ENCODE measurements at places on chromosomes 2 and 18.
A peak's percentile ranks its signal among the peaks of the same experiment; 100 is the strongest.

GRCh38 chr2:55296393-55296792, 27.4 kb upstream of the MTIF2 start:
- DNase-seq: no peak

DNA sequence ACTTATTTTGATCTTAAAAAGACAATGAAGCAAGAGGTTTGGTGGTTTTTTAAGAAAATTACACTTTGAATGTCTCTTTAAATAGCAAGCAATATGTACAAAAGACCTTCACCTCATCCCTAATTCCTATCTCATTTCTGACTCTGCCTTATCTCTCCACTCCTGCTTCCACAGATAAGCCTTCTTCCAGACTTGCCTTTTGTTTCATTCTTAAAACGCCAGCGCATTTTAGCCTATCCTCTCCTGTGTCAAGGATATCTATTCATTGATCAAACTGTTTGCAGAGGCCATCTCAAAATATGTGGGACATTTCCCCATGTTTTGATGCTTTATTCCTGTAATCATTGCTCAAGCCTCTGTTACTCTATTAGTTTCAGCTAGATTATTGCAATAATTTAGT, 562.5 kb downstream of the PARD3B start:
- DNase-seq: no peak

- no peak for DNase-seq
Observed at GRCh38 chr2:17068021-17068420, 402.4 kb upstream of the CYRIA start.

DNA sequence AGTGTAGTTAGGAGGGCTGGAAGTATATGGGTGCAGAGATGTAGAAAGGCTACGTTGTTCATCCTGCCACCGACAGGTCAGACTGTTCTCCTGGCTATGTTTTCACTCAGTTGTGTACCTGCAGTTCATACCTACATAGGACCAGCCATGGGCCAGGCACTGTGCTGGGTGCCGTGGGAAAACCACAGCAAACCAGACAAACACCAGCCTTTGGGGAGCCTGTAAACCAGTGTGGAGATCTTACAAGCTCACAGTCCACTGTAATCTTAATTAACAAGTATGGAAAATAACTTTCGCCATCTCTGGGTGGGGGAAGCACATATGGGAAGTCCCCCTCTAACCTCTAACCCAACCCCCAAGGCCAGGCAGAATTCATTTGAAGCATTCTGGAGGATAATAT, 12.7 kb downstream of the NCK2 start:
- no peak for DNase-seq

DNA sequence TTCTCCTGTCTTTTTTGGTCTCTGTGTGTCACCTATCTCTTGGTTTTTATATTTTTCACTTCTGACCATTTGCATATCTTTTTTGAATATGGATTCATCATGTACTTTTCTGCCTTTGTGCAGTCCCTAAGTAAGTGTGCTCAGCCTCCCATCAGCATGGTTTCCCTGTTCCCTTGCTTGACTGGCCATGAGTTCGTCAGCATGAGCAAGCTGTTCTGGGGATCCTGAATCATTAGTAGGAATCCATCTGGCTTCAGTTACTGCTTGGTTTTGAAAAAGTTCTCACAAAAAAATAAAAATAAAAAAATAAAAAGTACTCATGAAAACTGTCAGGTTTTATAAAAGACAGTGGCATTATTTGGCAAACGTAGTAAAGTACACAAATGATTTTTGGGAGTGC, 144.1 kb downstream of the NCOA1 start:
- DNase-seq: no peak

GRCh38 chr18:75247611-75248421, 37.2 kb downstream of the TSHZ1 start:
- DNase-seq: no peak

DNA sequence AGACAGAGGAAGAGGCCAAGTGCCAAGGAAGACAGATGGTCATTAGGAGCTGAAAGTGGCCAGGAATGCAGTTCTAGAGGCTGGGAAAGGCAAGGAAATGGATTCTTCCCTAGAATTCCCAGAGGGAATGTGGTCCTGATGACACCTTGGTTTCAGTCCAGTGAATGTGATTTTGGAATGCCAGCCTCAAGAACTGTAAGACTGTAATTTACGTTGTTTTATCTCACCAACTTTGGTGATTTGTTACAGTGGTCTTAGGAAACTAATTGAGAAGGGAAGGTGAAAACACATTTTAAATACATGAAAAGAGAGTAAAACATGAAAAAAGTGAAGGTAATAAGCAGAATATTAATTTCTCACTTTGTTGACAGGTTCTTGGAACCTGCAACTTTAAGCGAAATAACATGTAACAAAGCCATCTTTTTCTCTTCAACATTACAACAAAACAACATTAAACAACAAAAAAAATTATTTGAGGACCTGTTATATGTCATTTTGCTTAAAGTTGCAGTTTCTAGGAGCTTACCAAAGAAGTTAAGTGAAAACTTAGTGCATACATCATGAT, 370.2 kb downstream of the METTL4 start:
- DNase-seq: no peak

- no peak for DNase-seq
Observed at GRCh38 chr2:66897691-66898150, 462.8 kb downstream of the MEIS1 start.

GRCh38 chr18:3340015-3340681, 78.2 kb downstream of the MYL12B start:
- no peak for DNase-seq

DNA sequence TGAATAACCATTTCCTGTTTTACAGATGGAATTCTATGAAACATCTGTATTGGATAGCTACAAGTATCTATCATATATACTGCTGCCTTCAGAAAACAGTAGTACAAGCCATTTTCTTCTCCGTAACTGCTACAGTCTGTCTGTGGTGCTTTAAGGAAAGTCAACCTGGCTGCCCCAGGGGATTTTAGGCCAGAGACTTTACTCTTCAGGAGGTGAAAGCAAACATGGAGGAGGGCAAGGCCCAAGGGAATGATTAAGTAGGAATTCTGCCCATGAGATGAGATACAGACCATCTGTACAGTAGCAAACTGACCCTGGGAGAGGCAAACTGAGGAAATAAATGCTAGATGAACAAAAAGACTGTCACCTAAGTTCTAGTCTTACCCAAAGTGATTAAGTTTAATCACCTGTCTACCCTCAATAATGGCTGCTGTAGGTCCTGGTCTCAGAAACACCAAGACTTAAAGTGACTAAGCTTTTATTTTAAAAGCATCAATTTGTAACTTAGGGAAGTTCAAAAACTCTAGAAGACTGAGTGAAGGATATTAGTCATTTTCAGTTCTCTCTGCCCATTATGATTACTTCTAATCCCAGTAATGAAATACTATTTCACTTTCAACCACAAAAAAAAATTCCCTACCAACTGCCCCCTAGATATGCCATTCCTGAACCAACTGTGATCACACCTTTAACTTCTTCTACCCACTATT, 14.8 kb downstream of the MBD2 start:
- DNase-seq: no peak

GRCh38 chr2:12293874-12294273, 422.9 kb upstream of the TRIB2 start:
- no peak for DNase-seq

DNA sequence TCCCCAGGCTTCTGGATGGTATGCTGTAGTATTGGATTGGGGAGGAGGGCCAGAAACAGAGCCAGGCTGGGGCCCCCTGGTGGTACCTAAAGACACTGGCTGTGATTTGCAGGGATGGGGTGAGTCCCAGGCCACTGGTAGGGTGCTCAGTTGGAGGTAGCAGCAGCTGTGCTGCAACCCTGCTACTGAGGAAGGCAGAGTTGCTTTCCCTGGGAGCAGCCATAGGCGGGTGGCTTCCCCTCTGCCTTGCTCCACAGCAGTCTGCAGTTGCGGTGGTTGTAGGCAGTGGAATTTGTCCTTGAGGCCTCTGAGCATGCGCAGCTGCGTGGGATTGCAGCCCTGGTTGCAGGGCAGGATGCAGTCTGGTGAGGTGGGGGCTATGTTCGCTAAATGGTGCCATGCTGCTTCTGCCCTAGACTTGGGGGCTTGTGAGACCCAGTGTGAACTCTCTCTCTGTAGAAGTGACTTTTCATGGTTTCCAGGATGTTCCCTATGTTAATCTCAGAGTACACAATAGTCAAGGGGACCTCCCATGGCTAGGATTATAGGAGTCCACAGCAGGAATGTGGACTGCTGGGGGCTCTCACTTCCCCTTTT, 443.5 kb downstream of the XIRP2 start:
- no peak for DNase-seq

DNA sequence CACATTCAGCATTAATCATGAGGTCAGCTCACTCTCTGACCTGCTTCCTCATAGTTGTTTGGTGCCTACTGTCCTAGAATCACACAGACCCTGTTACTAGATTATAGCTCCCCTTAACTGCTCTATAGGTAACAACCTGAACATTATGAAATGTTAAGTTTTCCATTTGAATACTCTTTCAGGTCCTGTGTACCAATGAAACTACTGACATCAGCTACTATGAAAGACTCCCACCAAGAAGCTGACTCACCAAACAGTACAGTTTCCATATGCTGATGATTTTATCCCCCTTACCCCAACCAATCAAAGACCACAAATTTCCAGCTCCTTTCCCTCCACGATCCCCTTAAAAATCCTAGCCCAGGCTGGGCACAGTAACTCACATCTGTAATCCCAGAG, 56.3 kb downstream of the SRBD1 start:
- DNase-seq: no peak

- DNase-seq: no peak
Observed at GRCh38 chr2:203631068-203631757, 75.2 kb upstream of the CD28 start.

DNA sequence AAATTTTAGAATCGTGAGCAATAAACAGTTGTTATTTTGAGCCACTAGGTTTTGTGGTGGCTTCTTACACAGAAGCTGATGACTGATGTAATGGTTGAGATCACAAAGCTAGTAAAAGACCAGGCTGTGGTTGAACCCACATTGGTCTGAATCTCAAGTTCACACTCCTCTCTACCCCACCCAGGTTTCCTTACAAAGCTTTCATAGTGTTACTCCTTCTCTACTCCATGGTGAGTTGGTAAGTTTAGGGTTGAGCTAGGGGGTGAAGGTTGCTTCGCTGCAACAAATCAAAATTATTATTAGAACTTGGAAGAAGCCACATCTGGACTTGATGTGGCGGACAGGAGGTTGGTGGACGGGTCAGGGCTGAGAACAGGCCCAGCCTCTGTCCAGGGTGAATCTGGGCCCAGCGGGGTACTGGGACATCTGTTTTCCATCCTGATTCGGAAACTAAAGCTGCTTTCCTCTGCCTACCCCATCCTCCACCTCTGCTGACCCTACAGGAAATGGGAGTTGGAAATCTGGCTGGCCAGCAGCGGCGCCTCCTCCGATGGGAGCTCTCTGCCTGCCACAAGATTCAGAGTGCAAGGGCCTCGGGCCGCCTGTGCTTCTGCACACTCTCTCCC, 86.3 kb downstream of the ZFP36L2 start:
- no peak for DNase-seq

GRCh38 chr18:7886436-7886835, 319.3 kb downstream of the PTPRM start:
- DNase-seq: no peak

DNA sequence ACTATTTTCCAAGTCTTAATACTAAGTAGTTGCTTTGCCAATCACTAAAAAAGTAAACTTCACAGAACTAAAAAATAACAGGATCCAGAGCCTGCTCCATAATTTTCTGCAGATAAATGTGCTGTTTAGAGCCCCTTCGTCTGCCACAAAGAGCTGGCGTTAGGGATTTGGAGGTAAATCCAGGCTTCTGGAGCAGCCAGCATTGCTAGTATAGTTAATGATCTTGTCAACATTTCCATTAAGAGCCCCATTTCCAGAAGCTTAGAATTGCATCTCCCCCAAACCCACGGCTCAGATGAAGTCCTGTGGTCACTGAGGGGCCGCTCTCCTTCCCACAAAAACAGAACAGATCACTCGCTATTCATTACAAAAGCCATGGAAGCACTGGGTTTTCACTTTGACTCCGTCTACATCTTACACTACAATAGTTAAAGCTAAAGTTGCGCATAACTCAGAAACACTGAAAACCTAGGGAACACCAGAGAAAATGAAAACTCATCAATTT, 41.9 kb downstream of the ZNF516 start:
- no peak for DNase-seq

GRCh38 chr18:12293831-12294230, 14.2 kb upstream of the TUBB6 start:
- no peak for DNase-seq

GRCh38 chr2:55452879-55453278, 33.2 kb upstream of the CCDC88A start:
- DNase-seq: no peak

- DNase-seq: no peak
Observed at GRCh38 chr18:63192885-63193349, 126.7 kb downstream of the BCL2 start.

DNA sequence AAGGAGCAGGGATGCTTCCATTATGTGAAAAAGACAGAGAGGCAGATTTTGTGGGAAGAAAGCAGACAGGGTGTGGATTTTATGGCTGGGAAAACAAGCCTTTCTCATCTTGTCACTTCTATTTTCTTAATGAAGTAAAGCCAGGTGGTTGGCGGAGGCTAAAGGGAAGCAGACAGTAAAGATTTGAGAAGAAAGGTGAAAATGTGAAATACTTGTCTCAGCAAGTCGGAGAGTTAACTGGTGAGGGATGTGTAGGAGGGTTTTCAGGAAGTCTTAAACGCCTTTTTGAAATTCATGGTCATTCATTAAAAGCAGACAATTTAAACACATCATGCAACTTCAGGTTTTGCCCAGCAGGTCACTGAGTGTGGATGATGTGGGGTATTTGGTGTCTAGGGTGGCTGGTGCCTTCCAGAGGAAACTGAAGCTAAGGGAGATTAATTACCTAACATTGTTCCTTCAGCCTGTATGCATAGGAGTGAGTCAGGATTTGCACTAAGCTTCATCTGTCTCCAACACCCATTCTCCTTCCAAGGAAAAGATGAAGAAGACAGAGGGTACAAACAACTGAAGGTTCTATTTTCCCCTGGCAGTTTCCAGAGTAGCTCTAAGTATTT, 20.7 kb downstream of the SLC14A2 start:
- DNase-seq: no peak

GRCh38 chr2:219492575-219492974, 6.1 kb upstream of the GMPPA start:
- no peak for DNase-seq

- no peak for DNase-seq
Observed at GRCh38 chr2:176111846-176112374, 4.7 kb upstream of the HOXD10 start.

GRCh38 chr2:140657657-140658056, 1473.2 kb downstream of the LRP1B start:
- DNase-seq: no peak

DNA sequence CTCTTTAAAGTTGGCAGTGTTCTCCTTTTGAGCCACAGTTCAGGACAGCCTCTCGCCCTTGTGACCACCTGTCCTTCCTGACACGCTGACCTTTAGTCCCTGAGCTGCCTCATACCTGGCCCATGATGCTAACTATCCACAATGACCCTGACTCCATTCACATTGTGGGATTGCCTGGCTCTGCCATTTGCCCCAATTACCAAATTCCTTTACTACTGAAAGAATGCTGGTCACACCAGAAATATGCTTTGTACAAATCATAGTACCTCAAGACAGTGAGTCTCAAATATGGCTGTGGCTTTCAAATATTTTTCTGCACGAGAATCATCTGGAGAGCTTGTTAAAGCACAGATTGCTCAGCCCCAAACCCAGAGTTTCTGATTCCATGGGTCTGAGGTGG, 54.2 kb downstream of the LTBP1 start:
- no peak for DNase-seq

GRCh38 chr2:98299211-98299905, 46.9 kb upstream of the CNGA3 start:
- DNase-seq: no peak

- DNase-seq: no peak
Observed at GRCh38 chr2:216315802-216316603, 56.3 kb downstream of the MARCHF4 start.

GRCh38 chr2:36770542-36771287, 74.2 kb downstream of the VIT start:
- peak; percentile 11 for DNase-seq

All from NCI-H1048 (cell line).